Epithelial cell of esophagus (primary cell): ENCODE measurements at places on chromosomes 4 and X.

DNA sequence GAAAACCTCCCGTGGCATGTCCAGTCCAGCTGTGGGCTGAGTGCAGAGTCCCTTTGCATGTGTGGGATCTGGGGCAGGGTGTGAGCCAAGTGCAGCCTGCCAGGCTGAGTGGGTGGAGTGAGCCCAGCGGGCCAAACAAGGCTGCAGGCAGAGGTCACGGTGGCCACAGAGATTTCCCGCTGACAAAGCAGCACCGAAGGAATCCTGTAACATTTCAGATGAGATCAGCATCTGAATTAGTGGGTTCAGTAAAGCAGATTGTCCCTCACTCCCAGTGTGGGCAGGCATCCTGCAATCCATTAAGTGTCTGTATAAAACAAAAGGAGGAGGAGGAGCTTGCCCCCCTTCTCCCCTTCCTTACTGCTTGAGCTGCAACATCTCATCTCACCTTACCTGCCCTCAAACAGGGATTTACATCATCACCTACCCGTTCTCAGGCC is 324.4 kb downstream of the FAT4 start:
- DNase-seq, result no peak

DNA sequence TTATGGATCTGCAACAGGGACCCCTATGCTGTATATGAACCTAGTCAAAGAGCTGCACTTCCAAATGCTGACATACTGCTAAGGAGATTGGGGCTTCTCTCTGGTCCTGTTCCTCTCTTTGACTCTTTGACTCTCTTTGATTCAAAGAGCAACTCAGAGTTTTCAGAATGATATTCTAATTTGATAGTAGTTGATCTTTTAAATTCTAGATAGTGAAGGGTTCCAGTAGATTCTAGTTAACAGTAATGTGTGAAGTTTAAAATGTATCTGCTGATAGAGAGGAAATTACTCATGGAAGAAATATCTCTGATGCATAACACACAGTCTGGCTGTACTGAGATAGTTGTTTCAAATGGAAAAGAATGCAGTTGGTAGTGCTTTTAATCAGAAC is 239.1 kb downstream of the RASL11B start:
- DNase-seq, result peak; percentile 56

GRCh38 chr4:86560447-86560846 is 33.7 kb upstream of the PTPN13 start:
- no peak for DNase-seq

DNA sequence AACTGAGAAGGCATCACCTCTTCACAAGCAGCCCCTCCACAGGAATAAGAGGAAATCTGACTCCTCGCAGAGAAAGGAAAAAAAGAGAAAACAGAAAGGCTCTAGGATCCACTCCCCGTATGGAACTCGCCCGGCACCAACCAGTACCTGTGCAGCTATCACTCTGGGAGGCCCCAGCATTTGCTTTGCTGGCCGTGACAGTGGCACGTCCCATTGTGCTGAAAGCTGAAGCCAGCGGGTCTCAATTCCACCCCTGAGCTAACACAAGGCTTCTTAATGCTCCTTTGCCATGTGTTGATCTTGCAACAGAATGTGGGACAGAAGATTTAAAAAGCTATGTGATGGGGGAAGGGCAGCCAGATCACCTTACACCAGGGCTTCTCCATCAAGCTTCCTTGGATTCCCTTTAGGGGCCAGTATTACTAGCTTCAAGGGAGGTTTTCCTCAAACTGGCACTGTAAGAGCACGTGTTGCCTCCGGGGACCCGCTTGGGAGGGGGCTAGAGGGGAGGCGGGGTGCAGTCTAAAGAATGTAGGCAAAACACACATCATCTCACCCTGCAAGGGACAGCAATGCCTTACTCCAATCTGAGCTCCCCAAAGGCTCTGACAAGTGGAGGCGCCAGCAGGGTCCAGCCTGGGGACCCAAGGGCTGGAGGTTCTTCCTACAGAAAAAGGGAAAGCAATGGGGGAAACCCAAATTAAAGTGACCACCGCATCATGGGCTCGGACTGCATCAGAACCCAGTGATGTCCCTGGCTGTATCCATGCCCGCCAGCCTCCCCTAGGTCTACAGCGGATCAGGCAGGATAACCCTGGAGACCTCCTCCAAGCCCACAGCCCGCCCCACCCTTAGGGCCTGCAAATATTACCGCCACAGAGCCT is 1.2 kb downstream of the USP46 start:
- peak; percentile 50 for DNase-seq

- DNase-seq, result peak; percentile 58
These were observed 1.6 kb downstream of the REST start for GRCh38 chr4:56909086-56909894.

DNA sequence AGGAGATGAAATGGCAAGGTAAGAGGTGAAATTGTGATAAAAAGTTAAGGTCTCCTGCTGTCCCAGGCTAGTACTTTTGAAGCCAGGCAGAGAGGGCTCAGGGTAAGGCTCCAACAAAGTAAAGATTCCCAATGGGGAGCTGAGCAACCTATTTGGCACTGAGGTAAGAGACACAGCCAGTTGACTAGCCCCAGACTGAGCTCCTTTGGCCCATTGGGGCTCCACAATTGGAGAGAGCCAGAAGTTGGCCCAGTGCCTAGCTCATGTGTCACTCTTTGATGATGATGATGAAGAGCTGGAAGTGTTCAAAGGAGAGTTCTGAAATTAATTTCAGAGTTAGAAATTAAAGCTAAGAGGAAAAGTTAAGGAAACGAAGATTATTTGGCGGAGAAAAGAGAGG is 94.6 kb downstream of the RLIM start:
- DNase-seq, result no peak

DNA sequence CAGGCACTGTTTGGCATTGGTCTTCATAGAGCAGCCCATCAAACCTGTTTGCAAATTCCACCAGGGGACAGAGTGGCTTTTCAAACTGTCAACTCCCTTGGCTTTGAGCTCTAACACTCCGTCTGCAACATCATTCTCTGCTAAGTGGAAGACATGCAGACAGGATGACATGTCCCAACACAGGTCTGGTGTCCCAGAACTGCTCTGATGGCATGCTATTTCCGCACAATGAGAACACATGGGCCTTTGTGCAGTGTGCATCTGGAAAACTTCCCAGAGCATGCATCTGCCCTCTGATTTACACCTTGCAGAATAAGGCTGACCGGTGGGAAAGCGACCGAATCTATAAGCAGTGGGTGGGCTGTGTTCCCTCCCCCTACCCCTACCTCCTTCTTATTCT is 212.8 kb upstream of the GYPA start:
- DNase-seq, result peak; percentile 42

DNA sequence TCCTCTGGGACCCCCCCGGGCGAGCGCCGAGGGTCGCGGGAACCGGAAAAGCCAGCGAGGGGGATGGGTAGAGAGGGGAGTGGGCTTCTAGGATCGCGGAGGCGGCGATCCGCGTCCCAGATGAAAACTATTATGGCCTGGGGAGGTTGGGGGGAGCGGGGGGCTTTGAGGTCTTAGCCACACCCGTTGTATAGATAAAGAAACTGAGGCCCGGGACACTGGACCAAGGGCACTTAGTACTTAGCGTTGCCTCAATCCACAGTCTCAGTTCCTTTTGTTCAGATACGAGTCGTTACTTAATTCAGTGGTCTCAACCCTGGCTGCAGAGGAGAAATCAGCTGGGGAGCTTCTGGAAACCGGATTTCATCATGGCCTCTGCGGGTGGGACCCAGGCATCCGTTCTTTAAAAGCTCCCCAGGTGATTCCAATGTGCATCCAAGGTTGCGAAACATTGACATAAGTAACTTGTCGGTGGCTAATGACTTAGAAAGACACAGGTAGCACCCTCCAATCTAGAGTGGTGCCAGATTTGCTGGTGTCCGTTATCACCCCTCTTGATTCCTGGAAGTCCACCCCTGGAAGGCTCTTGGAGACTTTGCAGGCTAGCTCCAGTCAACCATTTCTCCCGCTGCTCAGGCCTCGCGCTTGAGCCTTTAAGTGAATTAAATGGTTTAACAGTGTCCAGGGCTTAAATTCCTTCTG is 90.7 kb downstream of the GEMIN8 start:
- DNase-seq, result peak; percentile 9

- peak; percentile 58 for DNase-seq
These were observed 659.8 kb upstream of the MAGEB2 start for GRCh38 chrX:29555465-29556091.

GRCh38 chrX:38312436-38312835 is 14.9 kb downstream of the RPGR start:
- DNase-seq, result peak; percentile 84

- peak; percentile 97 for DNase-seq
These were observed 67.0 kb downstream of the HTRA3 start for GRCh38 chr4:8336412-8337075.

DNA sequence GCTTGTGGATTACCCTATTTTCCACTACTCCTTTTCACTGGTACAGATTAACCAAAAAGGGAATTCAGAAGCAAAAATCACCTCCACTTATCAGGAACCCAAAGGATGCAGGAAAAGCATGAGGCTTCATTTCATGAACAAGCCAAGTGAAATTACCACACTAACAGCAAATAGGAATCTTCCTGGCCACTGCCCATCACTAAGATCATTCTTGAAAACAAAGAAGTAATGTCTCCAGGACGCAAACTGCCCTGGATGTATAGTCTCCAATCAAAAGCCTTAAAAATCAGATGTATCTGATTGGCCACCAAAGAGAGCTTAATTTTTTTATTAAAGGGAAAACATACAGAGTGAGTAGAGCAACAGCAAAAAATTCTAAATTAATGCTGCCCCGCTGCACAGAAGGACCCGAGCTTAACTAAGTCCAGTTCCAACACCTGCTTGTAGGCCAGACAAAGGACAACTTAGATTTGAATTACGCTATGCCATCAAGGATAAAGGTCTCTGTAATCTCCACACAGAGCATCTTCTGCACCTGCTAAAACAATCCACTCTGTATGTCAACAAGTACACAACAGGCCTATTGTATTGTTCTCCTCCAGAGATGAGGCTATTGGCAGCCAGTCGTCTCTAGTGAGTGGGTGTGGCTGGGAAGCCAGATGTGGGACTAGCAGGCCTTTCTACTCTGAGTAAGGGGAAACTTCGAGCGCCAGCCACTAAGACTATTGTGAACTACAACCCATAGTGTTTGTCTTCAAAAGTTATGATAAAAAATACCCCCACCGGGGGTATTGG is 12.4 kb downstream of the ZDHHC9 start:
- DNase-seq, result no peak

- DNase-seq, result no peak
These were observed 34.0 kb upstream of the NR0B1 start for GRCh38 chrX:30343206-30343605.

DNA sequence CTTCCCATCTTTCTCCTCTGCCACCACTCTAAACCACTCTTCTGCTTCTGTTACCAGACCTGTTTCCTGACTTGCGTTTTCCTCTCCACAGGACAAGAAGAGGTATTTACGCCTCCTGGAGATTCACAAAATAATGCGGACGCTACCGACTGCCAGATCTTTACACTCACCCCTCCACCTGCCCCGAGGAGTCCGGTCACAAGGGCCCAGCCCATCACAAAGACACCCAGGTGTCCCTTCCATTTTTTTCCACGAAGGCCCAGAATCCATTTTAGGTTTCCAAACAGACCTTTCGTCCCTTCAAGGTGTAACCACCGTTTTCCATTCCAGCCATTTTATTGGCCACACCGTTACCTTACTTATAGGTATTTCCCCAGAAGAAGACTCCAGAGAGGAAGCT is 8.2 kb downstream of the ODAPH start:
- no peak for DNase-seq

DNA sequence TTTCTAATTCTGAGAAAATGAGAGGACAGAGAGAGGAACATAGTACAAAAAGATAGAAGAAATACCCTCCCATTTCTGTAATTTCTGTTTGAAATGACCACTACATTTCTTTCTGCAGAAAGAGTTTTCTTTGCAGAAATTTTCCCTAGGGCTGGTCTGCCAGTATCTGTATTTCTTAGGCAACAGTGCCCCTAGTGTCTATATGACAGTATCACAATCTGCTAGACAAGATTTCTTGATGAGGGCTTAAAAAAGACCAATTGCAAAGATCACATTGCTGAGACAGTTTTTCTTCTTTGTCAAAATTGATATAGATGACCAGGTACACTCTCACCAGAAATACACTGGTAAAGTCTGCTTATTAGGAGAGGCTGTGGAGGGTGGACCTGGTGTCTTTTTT is 81.0 kb upstream of the ZDHHC15 start:
- peak; percentile 28 for DNase-seq

DNA sequence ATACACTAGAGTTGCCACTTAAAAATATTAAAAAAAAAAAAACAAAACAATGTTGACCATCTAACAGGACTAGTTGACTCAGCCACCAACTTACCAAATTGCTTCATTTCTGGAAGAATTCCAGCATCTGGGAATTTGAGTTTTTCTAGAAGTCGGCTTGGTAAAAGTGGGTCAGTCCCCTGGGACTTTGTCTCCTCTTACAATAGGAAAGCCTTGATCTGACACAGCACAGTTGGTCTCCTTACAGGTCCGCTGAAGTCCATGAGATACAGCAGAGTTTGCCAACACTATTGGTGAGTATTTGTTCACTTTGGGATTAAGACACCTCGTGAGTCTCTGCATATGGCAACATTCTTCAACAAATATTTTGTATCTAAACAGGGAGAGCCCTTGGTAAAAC is 18.2 kb upstream of the DDIT4L start:
- DNase-seq, result peak; percentile 3
